ENCODE measurements at places on chromosomes 5 and 9.

DNA sequence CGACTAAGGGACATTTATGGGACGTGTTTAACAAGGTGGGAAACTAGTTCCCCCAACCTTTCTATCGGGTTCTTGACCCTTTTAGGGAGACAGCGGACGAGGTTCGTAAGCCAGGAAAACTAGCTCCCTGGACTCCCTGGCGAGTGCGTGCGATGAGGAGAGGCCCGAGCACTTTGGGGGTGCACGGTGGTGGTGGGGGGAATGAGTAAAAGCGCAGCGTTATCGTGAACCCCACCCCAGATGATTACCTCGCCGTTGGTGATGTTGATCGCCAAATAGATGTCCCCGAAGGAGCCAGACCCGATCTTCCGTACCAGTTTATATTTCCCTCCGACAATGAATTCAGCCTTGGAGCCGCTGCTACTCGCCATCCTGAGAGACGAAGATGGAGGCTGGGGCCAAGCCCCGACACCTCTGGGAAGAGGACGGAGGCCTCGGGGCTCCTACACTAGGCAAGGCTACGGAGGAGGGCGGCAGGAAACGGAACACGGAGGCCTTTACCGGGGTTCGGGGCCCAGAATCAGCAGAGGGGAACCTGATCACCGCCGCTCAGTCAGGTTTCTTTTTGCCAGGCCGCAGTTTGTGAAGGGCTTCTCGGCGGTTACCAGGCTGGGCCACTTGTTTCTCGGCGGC is 529 bp downstream of the CSNK1A1 start:
- no peak for DNase-seq

DNA sequence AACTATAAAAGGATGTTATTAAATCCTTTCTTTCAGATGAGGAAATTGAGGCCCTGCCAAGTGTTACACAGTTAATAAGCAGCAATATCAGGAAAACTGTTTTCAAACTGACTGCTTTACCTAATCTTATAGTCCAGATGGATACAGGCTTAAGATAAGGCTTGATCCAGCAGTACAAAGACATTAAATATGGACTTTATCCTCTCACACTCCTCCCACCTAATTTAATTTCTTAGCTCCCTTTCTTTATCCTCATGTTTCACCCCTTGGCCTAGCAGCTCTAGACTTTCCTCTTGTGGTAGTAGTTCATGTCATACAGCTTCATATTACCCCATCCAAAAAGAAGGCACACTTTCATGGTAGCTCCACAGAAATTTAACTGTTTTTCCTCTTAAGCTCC is 164.5 kb downstream of the BAAT start:
- DNase-seq = no peak

DNA sequence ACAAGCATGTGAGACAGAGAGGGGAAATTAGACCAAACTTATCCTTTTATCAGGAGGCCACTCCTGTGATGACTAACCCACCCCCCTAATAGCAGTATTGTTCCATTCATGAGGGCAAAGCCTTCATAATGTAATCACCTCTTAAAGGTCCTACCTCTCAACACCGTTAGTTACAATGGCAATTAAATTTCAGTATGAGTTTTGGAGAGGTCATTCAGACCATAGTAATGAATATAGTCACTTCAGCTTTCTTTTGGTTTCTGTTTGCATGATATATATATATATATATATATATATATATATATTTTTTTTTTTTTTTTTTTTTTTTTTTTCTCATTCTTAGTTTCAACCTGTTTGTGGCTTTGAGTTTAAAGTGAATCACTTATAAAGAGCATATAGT is 10.5 kb downstream of the ADGRV1 start:
- no peak for DNase-seq

GRCh38 chr5:133119233-133119711 is 67.5 kb downstream of the HSPA4 start:
- DNase-seq = no peak

- DNase-seq = peak; percentile 84
Observed at GRCh38 chr5:179060116-179061008, at the start of gene ZNF354C. Gene ZNF354C, plus strand, starts transcription at chr5:179060373. Its CDS starts 1,696 bp downstream, at chr5:179062069.

DNA sequence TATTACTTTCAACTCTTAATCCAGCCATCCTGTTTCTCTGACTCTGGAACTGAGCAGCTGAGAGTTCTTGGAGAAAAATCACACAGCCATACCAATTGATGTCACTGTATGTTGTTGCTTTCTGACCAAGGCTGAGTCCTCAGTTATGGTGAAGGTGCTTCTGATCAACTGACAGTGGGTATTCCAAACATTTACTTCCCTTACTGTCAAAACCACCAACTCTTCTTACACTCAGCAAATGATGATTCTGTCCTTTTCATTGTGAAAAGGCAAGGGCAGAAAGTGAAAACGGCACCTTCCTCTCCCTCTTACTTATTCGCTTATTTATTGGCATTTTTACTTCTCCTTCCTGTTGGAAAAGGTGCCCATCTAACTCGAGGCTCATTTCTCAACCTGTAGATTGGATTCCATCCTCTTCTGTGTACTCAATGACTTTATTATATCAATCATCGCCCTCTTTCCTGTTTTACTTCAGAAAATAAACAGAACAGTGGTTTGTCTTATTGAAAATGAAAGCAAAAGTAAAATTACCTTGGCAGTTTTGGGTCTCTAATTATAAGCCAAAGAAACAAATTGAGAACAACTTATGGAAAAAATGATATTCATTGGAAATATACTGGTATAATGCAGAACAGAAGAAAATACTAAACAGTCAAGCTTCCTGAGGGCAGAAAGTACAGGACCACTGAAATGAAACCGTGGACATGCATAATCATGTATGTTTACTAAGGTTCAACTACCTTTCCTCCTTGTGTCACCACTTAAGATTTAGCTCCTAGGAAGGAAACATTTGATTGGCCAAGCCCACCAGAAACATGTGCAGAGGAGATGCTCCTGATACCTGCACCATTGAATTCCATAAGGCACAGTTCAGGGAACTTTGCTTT is 104.5 kb upstream of the CHD1 start:
- no peak for DNase-seq

DNA sequence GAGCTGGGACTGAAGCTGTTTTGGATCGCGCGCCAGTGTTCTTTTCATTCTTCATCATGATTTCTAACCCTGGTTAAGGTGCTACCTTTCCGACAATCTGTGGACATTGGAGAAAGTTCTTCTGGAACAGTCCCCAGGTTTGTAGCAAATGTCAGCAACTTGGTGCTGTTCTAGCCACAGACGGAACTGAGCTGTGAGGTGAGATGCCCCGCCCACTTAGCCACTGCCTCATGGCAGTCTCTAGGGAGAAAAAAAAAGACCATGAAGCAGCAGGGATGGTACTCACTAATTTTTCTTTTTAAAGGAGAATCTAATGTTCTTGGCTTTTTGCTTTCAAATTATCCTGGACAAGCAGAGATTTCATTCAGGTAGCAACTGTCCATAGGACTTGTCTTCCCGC is 72.1 kb upstream of the STK32A start:
- no peak for DNase-seq

DNA sequence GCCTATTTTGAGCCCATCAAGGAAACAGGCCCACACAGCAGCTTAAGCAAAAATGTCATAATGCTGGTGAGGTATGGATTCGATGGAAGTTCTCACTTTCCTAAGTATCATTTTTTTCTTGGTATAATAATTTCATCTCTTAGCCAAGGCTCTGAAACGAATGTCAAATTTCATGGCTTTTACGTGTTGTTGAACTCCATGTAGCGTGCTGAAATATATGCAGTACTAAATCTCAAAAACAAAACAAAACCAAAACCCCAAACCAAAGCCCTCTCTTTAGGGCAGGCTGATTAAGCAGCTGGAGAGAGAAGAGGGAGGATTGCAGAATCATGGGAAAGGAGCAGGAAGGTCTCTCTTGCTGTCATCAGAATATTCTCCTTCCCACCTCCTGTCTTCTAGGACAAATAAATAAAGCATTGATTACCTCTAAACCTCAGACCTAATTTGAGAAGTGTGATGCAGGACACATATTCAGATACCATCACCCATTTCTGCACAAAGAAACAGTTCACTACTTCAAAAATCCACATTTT is 58.3 kb downstream of the TMEM174 start:
- DNase-seq = no peak

- DNase-seq = no peak
Observed at GRCh38 chr9:95266649-95267048, 50.9 kb downstream of the FANCC start.

DNA sequence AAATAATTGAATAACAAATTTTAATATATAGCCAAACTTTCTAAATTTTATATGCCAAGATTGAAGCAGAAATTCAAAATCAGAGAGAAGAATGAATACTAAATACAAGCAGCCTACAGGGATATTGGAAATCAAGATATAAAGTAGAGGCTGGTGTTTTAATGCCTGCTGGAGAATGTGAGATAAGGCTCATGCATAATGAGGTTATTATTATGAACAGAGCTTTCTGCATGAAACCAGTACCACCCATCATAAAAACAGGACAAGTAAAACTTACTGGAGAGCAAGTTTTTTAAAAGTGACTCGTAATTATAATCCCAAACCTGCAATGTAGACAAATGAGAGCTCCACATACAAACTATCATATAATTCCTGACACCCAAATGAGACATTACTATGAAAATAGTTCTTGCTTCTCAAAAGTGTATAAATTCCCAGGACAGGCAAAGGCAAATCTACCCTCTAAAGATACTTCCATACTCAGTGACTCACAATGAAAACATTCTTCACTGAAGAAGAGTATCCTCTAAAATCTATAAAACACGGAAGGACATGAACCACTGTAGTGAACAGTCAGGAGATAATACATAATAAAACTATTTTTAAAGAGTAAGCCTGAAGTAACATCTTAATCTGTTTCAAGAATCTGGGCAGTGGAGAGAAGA is 532.0 kb upstream of the GRAMD2B start:
- DNase-seq = no peak

GRCh38 chr9:133906932-133907910 is 84.9 kb downstream of the VAV2 start:
- DNase-seq = no peak

DNA sequence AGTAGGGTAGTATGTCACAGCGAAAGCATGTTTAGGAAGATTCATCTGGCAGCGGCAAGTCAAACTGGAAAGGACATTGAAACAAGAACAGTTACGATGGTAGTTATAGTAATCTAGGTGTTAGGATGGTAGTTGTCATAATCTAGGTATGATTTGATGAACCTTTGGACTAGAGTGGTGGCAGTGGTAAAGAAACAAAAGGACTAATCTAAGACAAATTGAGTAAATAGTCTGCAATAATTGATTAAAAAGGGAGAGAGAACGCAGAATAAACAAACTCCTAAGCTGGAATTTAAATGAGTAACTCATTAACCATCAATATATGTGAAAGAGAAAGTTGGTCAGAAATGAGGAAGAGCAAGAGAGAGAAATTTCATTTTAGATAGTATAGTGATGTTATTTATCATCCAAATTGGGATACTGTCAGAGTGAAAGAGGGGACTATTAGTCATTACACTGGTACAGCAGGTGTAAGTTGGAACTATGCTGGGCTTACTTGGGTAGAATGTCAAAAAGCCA is 56.8 kb downstream of the MTREX start:
- no peak for DNase-seq

DNA sequence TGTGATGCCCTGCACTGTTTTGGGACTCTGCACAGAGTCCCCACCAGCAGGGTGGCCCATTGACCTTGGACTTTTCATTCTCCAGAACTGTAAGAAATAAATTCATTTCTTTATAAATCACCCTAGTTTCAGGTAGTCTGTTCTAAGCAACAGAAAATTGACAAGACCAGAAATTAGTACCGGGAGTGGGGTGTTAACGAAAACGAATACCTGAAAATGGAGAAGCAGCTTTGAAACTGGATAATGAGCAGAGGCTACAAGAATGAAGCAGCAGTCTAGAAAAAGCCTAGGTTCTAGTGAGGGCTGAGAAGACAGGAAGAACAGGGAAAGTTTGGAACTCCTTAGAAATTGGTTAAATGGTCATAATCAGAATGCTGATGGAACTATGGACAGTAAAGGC is 2.1 kb upstream of the MCC start:
- DNase-seq = no peak

DNA sequence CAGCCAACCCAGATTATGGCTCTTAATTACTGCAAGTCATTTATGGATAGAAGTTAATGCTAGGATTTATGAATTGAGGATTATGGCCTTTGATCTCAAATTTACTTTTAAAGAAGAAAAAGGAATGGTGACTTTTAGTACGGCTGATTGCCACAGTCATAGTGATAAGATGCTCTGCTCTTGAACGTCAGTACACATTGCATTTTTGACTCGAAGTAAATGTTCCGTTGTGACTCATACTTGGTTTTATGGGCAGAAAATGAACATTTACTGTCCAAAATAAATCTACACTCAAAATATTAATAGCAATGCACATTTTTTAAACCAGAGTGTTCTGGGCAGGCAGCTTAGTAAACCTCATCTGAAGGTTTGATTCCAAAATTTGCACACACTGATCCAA is 830 bp downstream of the ADAMTSL1 start:
- DNase-seq = no peak

GRCh38 chr5:11289733-11290132 is 528.7 kb upstream of the DAP start:
- no peak for DNase-seq

- DNase-seq = no peak
Observed at GRCh38 chr5:143229896-143230675, 173.4 kb downstream of the NR3C1 start.

GRCh38 chr5:27491047-27491446 is 452.7 kb upstream of the CDH9 start:
- DNase-seq = no peak

GRCh38 chr5:25448190-25448621 is 803.4 kb upstream of the CDH10 start:
- DNase-seq = no peak

DNA sequence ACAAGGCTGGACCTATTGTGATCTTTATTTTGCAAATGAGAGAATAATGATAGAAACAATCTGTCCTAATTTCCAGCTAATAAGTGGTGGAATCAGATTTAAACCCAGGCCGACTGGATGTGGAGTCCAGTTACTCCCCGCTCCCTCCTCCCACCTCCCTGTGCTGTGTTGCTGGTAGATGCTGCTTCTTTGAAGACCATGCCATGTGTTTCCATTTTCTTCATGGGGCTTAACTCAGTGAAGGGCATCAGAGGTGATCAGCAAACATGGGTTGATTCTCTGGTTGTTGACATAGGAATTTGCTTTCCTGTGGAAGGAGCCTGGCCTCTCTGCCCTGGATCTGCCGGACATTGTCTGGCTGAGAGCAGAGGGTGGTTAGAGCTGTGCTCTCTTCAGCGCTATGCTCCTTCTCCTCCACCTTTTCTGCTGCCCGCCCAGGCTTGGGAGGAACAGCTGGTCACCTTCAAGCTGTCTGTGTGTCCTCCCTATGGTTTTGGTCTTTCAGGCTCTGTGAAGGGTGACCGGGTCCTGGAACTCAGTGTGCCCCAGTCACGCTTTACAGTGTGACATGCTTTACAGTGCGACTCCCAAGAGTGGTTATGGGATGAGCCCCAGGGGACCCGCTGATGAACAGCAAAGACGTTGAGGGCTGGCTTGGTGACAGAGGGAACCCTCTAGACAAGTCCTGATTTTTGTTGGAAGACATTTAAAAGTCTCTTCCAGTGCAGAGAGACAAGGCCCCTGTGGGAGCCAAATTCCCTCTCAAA is 68.4 kb upstream of the RPS23 start:
- no peak for DNase-seq

Measured in activated CD4-positive, alpha-beta T cell treated with anti-CD3 and anti-CD28 coated beads, Interleukin-2, amount 50 U/mL, for 4 hours (primary cell).